ENCODE measurements at places on chromosomes 16 and 17. TPM values are rescaled to one million over a fixed set of nuclear protein-coding genes. Genes with fewer than 3 reads are reported as not detected.

The ALDOC gene
- 26.2 TPM for total RNA-seq

The FBXO39 gene
- total RNA-seq: 5.5 TPM

The TIGD7 gene
- total RNA-seq: 20.5 TPM

The HOXB1 gene
- total RNA-seq: 0.96 TPM

The GFAP gene
- total RNA-seq: 6.7 TPM

The RAB40B gene
- 14.4 TPM for total RNA-seq

The ETV4 gene
- total RNA-seq: not detected

GRCh38 chr17:33750943-33751701 is 458.0 kb upstream of the ASIC2 start:
- peak; percentile 46 for DNase-seq

- no peak for DNase-seq
These were observed 306.0 kb downstream of the MAF start for GRCh38 chr16:79294568-79294967.

DNA sequence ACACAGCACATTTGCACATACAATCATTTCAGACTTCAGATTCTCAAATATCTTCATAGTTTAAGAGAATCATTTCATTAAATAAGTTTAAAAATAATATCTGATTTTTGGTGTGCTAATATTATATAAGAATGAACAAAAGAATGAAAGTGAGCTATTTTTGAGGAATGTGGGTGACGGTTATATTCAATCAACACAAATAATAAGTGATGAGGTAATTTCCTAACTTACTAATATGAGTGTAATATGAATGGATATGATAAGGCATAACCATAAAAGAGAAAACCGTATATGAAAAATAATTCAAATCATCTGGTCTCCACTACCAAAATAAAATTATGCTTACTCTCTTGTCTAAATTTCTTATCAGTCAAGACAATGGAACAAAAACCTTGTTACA is 68.4 kb upstream of the NACA2 start:
- no peak for DNase-seq

DNA sequence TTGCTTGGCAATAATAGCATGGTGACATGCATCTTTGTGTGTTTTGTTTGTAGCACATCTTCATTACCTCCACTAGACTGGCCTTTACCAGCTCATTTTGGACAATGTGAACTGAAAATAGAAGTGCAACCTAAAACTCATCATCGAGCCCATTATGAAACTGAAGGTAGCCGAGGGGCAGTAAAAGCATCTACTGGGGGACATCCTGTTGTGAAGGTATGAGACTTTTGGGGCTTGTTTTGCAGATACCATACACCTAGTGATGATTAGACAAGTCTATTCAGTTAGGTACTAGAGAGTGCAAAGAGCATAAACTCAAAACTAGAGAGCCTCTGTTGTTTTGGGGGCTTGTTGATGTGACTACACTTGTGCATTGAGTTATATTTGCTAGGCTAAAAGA is 41.2 kb downstream of the NFATC3 start:
- DNase-seq: no peak

DNA sequence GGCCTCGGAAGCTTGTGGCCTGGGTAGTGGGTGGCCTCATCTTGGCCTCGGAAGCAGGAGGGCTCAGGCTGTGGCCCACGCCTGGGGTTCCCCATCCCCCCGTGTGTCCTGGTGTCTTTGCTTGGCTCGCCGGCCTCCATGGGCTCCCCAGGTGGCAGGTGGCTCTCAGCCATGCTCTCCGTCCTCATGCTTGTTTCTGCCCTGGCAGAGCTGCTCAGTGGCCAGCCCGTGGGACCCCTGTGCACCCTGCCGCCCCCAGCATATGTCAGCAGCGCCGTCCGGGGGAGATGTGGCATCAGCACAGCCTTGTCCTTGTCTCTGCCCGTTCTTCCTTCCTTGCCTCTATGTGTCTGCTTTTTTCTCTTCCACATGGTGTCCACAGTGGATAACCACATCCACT is 38.5 kb downstream of the TBCD start:
- no peak for DNase-seq

DNA sequence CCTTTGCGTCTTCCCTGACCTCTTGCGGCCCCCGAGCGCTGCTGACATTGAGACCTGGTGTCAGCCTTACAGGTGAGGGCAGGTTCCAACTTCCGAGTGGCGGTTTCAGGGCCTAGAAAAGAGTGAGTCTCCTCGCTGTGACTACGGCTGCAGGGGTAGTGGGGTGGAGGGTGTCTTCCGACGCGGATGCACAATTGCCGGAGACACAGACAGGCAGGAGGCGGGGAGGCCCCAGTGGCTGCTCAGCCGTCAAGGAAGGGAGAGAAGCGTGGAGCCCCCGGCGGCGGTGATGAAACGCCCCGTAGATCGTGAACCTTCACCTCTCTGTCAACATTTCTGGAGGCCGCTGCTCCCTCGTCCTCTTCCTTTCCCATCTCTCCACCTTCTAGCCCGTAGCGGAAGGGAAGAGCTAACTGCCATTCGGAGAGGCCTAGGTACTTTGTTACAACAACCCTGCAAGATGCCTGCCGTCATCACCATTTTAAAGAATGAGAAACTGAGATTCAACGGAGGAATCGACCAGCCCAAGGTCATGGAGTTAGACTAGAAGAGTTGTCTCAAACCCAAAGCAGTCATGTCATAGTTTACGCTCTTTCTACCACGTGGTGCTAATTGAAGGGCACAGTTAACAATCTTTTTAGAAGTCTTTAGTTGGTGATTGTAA is 485 bp downstream of the DNAJA3 start:
- DNase-seq: no peak

GRCh38 chr16:58318391-58318790 is 23.6 kb upstream of the PRSS54 start:
- DNase-seq: no peak

DNA sequence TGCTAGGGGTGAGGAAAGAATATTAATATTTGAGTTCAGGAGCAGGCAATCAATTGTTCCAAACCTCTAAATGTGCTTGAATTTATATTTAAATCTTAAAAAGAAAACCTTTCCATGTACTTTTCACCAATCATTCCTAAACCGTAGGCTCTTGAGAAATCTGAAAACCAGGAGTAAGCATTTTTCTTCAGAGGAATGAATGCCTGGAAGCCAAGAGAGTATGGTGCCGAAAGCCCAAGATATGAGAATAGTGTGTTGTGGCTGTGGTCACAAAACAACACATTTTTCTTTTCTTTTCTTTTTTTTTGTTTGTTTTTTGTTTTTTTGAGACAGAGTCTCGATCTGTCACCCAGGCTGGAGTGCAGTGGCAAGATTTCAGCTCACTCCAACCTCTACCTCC is 37.6 kb downstream of the TEX2 start:
- no peak for DNase-seq

- DNase-seq: no peak
These were observed 7.6 kb downstream of the KRT24 start for GRCh38 chr17:40695874-40696472.

GRCh38 chr16:17951378-17951777 is 385.2 kb downstream of the NPIPA8 start:
- peak; percentile 52 for DNase-seq

DNA sequence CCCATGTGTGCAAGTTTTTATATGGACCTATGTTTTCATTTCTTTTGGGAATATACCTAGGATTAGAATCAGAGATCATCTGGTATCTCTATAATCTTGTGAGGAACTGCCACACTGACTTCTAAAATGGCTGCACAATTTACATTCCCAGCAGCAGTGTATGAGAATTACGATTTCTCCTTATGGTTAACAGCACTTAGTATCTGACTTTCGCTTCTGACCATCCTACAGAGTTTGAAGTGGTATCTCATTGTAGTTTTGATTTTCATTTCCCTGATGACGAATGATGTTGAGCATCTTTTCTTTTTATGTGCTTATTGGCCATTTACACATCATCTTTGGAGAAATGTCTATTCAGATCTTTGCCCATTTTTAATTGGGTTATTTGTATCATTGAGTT is 10.0 kb downstream of the C16orf96 start:
- no peak for DNase-seq

DNA sequence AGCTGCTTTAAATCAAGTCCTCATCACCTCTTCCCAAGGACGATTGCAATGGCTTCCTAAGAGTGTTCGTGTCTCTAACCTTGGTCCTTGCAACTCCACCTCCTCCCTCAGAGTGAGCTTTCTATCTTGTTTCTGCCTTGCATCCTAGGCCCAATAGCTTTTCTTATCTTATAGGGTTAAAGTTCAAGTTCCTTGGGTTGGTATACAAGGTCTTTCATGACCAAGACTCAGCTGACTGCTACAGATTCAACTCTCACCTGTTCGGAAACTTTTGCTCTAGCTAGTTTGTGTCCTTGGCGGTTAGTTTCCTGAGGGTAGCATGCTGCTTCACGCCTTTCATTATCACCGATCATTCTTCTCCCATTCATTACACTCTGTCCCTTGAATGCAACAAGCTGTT is 10.6 kb downstream of the SPACA3 start:
- no peak for DNase-seq

GRCh38 chr16:50457979-50458491 is 89.2 kb upstream of the BRD7 start:
- DNase-seq: no peak

GRCh38 chr17:1197379-1197778 is 17.6 kb upstream of the ABR start:
- DNase-seq: peak; percentile 74

GRCh38 chr17:10314329-10314728 is 58.5 kb downstream of the MYH13 start:
- DNase-seq: no peak

GRCh38 chr17:50135316-50136095 is 5.5 kb upstream of the SAMD14 start:
- no peak for DNase-seq

GRCh38 chr16:87499189-87499486 is 6.3 kb upstream of the ZCCHC14 start:
- no peak for DNase-seq

- DNase-seq: no peak
These were observed 30.9 kb upstream of the TANC2 start for GRCh38 chr17:62935098-62935497.

- no peak for DNase-seq
These were observed 52.5 kb upstream of the B4GALNT2 start for GRCh38 chr17:49079840-49080663.

DNA sequence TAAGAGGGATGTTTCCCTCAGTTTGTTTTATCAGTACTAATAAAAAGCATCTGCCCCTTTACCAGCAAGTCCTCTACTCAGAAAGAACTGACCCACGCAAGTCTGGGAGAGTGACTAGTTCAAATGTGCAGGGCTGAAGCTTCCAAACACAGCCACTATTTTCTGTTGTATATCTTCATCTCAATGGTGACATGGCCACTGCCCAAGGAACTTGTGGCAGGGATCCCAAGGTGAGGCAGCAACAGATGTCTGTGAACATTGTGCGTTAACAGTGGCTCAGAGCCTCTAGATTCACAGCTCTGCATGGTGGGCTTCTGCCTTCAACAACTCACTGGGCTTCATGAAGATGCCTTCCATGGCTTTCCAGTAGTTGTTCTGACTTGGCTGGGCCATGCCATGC is 3.7 kb upstream of the BLTP2 start:
- DNase-seq: no peak

All from umbilical cord (tissue), 2 donors.